ENCODE measurements at places on chromosomes 5 and 9. TPM values are rescaled to one million over a fixed set of nuclear protein-coding genes. Genes with fewer than 3 reads are reported as not detected.

Gene GBGT1
- 3.5 TPM for polyA plus RNA-seq

Gene SLC36A2
- not detected for polyA plus RNA-seq

Gene GRAMD2B
- 9.4 TPM for polyA plus RNA-seq

Gene TMEFF1
- polyA plus RNA-seq = 0.45 TPM

Gene OR2S2
- polyA plus RNA-seq = 1.1 TPM

- peak; percentile 13 for DNase-seq
These were observed 114.9 kb downstream of the INVS start for GRCh38 chr9:100213730-100214477.

DNA sequence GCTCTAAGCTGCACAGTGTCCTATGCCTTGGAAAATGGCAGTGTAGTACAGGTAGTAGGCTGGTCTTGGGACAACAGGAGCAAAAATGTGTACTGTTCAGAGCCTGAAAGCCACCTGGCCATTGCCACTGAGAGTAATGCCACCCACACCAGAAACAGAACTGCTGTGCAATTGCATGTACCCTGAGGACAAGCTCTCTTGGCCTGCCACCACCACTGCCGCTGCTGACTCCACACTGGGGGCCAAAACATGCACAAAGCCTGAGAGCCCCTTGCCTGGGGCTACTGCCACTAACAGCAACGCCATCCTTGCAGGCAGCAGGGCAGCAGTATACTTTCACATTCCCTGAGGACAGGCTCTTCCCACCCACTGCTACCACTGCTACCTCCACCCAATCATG, 251.9 kb upstream of the CDH12 start:
- DNase-seq = no peak

- no peak for DNase-seq
These were observed 95.5 kb upstream of the PUM3 start for GRCh38 chr9:2939368-2939767.

- DNase-seq = no peak
These were observed 147.1 kb downstream of the ENTREP1 start for GRCh38 chr9:69472101-69472620.

DNA sequence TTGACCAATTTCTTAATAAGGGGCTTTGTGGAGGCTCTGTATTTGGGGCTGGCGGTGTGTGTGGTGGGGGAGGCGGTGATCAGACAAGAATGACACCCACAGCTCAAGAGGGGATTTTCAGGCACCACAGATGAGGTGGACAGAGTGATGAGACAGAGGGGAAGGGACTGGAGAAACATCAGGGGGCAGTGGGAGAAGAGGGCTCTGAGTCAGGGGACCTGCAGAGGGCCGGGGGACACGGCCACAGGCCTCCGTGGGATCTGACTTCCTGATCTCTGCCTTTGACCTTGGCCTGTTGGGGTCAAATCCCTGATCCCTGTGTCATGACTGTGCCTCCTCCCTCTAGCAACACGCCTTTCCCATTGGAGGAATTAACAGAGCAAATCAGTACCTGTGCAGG, 197.7 kb downstream of the C9orf50 start:
- DNase-seq = no peak

GRCh38 chr5:150615141-150615699, 25.2 kb upstream of the SYNPO start:
- DNase-seq = no peak

- no peak for DNase-seq
These were observed 1.4 kb upstream of the C5orf15 start for GRCh38 chr5:133969654-133970324.

GRCh38 chr5:134178096-134178419, 1.3 kb upstream of the SKP1 start:
- DNase-seq = no peak

- DNase-seq = no peak
These were observed 8.1 kb upstream of the OMD start for GRCh38 chr9:92432350-92432749.

- DNase-seq = no peak
These were observed 249.8 kb downstream of the KIF4B start for GRCh38 chr5:155263381-155263780.

- peak; percentile 44 for DNase-seq
These were observed 315.5 kb upstream of the RGMB start for GRCh38 chr5:98458004-98458403.

DNA sequence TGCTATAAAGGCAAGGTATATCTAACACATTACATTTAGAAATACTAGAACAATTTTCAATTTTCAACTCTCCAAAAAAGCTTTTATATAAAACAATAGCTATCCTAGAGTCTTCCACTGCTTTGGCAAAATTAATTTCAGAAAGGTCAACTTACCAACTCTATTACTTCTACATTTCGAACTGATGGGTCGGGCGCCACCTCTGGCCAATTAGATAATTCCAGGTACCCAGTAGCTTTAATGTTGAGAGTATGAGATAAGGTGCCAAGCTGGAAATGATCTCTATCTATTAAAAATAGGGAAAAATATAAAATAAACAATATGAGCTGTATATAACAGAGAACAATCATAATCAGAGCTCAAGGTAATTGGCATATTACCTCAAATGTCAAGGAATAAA, 166.6 kb downstream of the AP3B1 start:
- DNase-seq = no peak

DNA sequence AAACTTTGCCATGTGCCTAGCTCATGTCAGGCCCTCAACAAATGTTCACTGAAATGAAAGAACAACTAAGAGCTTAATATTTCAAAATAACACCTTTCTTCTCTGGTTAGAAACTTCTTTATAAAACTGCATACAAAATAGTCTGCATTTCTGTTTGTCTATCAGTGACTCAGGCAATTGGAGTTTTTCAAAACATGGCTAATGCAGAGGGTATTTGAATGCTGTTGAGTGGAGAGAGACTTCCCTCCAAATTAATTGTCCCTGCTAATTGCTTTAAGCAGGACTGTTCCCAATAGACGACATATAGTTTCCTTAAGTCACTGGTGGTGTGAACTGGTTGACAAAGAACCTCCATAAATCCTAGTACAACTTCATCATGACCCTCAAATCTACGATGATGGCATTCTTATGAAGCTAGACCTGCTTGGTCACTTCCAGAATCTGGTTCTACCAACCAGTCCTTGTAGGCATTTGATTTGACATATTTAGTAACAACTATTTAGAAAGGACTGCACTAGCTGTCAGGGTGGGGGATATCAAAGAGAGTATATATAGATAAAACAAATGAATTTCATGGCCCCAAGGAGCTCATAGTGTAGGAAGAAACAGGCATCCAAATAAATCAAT, 84.5 kb downstream of the PRLR start:
- no peak for DNase-seq

DNA sequence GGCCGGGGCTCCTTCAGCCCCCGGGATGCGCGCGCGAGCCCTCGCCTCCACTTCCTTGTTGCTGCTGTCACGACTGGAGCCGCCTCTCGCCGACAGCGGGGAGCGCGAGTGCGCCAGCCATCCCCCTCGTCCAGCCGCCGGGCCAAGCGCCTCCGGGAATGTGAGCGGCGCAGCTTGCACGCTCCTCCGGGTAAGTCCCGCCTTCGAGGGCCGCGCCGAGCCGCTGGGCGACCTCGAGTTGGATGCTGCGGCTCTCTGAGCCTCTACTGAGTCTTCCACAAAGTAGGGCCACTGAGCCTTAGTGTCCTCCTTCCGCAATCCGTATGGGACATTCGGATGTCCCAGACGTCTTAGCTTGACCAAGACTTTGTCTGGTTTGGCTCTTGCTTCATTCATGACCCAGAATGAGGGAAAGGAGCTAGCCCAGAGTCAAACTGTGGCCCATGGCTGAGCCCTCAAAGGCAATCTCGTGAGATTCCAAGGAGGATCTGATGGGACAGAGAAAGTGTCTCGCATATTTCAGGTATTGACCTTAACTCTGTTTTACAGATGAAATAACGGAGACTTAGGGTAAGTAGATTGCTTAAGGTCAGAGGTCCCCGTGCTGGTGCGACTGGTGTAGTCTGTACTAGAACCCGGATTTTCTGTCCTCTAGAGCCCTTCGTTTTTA, 586 bp downstream of the HMGXB3 start:
- DNase-seq = no peak

DNA sequence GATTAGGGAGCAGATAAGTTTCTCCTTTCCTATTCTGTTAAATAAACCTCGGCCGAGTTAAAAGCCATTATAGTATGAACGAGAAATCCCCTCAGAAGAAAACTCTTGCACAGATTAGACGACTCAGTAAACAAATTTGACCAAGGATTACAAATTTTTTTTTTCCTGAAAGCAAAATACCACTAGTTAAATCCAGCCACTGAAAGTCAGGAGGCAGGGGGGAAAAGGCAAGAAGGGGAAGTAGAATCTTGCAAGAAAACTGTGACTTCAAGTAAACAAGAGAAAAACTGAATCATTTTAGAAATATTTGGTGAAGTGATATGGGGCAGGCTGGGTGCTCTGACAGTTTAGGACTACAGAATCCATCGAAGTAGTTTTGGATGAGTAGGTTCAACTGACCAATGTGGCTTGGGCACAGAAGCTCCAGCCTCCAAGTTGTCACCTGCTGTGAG, 251.0 kb downstream of the DENND1A start:
- peak; percentile 21 for DNase-seq

DNA sequence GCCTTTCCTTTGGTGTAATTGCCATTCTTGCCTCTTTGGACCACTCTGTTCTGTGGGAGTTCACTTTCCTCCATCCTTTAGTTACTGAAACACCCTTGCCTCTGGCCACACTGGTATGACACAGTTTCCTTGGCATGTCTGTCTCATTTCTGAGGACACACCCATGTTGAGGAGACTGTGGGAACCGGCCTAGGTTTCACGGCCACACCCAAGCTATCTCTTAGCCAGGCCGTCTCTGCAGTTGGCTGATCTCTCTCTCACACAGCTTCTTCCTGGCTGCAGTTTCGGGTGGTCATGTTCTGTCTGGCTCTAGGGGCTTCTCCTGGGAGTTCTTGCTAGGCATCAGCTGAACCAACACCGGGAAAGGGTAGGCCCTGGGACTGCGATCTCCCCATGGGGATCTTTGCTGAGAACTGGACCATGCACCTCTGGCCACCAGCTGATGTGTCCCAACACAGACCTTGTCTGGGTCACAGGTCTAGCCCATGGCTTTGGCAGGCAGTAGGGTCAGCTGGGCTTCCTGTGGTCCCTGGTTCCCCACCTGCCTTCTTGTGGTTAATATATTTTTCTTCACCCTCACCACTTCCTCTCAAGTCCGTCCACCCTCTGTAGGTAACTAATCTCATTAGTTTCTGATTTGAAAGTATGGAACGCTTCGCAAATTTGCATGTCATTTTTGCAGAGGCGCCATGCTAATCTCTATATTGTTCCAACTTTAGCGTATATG, 24.9 kb downstream of the ARHGEF37 start:
- DNase-seq = no peak

- DNase-seq = no peak
These were observed 21.0 kb upstream of the FOXE1 start for GRCh38 chr9:97831843-97832636.

DNA sequence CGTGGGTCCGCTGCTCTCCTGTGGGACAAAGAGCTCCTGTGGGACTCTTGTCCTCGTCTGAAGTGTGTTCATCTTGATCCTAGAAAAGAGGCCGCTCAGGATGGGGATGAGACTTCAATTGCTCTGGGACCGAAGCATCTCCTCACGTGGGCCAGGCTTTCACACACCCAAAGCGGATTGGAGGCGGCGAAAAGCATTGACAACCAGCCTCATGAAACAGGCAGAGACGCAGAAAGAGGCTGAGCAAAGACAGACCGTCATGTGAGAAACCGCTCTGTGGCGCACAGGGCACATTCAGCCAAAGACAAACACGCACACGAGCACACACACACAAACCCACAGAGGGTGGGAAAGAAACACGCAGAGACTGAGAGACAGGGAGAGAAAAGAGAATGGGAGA, 479.5 kb downstream of the SPATA31A7 start:
- no peak for DNase-seq
